ENCODE measurements at places on chromosomes 16 and 17. TPM values are rescaled to one million over a fixed set of nuclear protein-coding genes. Genes with fewer than 3 reads are reported as not detected.

The TMEM235 gene
- total RNA-seq, result not detected

The PRSS8 gene
- total RNA-seq, result 103 TPM

The NPW gene
- not detected for total RNA-seq

The USP6 gene
- total RNA-seq, result 0.14 TPM

The LGALS9B gene
- not detected for total RNA-seq

The CDR2 gene
- 25.2 TPM for total RNA-seq

The RAC3 gene
- 3.4 TPM for total RNA-seq

The DYNLRB2 gene
- not detected for total RNA-seq

The FBXO39 gene
- 0.49 TPM for total RNA-seq

The KCNAB3 gene
- total RNA-seq, result 5.9 TPM

The KRT33A gene
- not detected for total RNA-seq

The CCL7 gene
- not detected for total RNA-seq

The ATP1B2 gene
- total RNA-seq, result 4.8 TPM

The LUC7L gene
- 78.8 TPM for total RNA-seq

The COL1A1 gene
- total RNA-seq, result 154 TPM

The ITGA3 gene
- 212 TPM for total RNA-seq

The KRTAP4-9 gene
- total RNA-seq, result not detected

The MLX gene
- 61.3 TPM for total RNA-seq

The CCR7 gene
- total RNA-seq, result 1.1 TPM

The IL21R gene
- total RNA-seq, result 3.9 TPM

The SERPINF2 gene
- total RNA-seq, result 21.6 TPM

The SCIMP gene
- total RNA-seq, result 24.8 TPM

The ACSF3 gene
- 32.0 TPM for total RNA-seq

The ABCA9 gene
- total RNA-seq, result 11.1 TPM

The DUSP3 gene
- total RNA-seq, result 100.0 TPM

The CCT6B gene
- total RNA-seq, result 1.7 TPM

The NPIPA7 gene
- 7.7 TPM for total RNA-seq

The SLC35G6 gene
- not detected for total RNA-seq

The CALB2 gene
- total RNA-seq, result 4.6 TPM

The FOXL1 gene
- 0.81 TPM for total RNA-seq

The CLEC10A gene
- total RNA-seq, result 12.6 TPM

The ZC3H18 gene
- total RNA-seq, result 44.5 TPM

The TAT gene
- total RNA-seq, result not detected

The MYH11 gene
- total RNA-seq, result 106 TPM

The CBLN1 gene
- total RNA-seq, result 0.29 TPM

The RUNDC3A gene
- 0.32 TPM for total RNA-seq

The C17orf113 gene
- total RNA-seq, result 0.72 TPM

The MYL4 gene
- 2.2 TPM for total RNA-seq

The GDE1 gene
- 75.3 TPM for total RNA-seq

The GJC1 gene
- total RNA-seq, result 22.8 TPM

The ZNF19 gene
- 11.4 TPM for total RNA-seq

The CCDC154 gene
- 4.1 TPM for total RNA-seq

The ARHGDIG gene
- 1.3 TPM for total RNA-seq

The HSD17B2 gene
- total RNA-seq, result 3.1 TPM

All from upper lobe of right lung (tissue), 1 donor.